ENCODE measurements at places on chromosomes 11 and 22.

DNA sequence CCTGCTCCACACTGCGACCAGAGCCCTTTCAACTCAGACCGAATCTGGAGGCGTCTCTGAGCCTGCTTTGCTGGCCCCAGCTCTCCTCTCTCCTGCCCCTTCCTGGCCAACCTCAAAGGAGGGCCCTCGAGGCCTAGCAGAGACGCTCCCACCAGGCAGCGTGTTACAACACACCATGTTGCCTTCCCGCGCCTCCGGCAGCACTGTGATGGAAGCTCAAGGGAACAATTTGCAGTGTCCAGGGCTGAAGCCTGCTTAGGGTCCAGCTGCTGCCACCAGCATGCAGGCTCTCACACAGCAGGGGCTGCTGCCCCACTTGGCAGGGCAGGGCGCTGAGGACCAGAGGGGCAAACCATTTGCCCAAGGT lies 18.4 kb downstream of the LINC01488 start:
- DNase-seq = no peak

- DNase-seq = no peak
Observed at GRCh38 chr11:69035150-69035945, 13.4 kb upstream of the TPCN2 start.

- no peak for DNase-seq
Observed at GRCh38 chr11:128535468-128536457, 51.6 kb downstream of the ETS1 start.

- no peak for DNase-seq
Observed at GRCh38 chr11:96063053-96063452, 139.1 kb upstream of the MTMR2 start.

DNA sequence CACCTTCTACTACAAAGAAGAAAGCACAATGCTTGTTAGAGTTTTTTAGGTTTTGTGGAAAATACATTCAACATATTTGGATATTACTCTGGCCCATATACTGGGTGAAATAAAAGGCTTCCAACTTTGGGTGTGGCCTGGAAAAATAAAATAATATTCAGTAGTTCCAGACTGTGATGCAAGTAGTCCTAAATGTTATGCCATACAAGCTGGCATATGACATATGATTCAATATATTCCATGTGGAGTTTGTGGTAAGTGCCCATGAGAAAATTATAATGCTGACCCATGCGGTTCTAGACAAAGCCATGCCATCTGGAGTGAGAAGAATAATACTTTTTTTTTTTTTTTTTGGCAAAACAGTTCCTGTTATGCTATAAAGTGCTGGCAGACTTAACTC lies 683.3 kb downstream of the LUZP2 start:
- DNase-seq = no peak

GRCh38 chr11:101867951-101868350 lies 46.9 kb upstream of the CEP126 start:
- no peak for DNase-seq

- no peak for DNase-seq
Observed at GRCh38 chr22:48404801-48405447, 1422.7 kb downstream of the BRD1 start.

- DNase-seq = no peak
Observed at GRCh38 chr11:66465373-66466224, 1.1 kb upstream of the PELI3 start.

DNA sequence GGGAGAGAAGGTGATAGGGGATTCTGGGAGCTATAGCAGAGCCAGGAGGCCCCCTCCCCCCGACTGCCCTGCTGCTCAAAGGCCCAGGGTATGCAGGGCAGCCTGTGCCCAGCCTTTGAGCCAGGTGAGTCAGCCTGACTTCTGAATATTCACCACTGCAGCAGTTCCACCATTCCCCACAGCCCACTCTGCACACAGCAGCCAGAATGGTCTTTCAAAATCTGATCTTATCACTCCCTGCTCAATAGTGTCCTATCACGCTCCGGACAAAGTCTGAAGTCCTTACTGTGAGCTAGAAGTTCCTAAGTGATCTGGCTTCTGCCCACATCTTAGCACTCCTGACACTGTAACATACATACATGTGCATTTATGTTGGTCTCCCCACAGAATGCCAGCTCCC lies 111.7 kb downstream of the BUD13 start:
- no peak for DNase-seq

DNA sequence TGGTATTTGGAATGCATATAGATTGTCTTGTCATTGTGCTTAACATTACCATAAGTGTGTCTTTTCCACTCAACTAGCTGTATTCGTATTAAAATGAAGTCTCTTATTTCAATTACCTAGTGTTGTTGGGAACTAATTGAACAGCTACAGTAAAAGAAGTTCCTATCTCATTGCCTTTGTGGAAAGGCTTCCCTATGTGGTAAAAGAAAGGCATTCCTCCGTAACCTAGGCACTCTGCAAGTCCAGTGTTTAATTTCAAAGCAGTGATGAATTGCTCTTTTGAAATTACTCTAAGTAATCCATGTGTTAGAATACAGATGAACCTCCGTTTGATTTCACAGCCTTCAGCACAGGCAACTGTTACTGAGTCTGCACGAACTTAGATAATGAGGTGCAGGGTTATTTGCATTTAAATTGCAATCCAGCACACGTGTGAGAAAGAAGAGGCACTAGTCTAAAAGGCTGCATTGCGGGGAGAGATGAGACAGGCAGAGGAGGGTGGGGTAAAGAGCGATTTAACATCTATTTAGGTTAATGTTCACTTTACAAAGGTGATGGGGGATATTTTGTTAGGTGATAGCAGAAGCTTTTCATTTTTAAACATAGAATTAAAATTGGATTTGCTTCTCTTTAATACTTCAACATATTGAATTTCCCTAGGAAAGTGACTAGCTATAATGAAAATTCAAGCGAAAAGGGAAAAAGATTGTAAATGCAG lies 25.0 kb upstream of the CRTAM start:
- no peak for DNase-seq

All from transverse colon (tissue), 4 donors.